Caudate nucleus (tissue), 63 donors: ENCODE measurements at places on chromosomes 3 and 15.

- no peak for DNase-seq
Observed at GRCh38 chr15:86573476-86573875, 493.8 kb downstream of the AGBL1 start.

DNA sequence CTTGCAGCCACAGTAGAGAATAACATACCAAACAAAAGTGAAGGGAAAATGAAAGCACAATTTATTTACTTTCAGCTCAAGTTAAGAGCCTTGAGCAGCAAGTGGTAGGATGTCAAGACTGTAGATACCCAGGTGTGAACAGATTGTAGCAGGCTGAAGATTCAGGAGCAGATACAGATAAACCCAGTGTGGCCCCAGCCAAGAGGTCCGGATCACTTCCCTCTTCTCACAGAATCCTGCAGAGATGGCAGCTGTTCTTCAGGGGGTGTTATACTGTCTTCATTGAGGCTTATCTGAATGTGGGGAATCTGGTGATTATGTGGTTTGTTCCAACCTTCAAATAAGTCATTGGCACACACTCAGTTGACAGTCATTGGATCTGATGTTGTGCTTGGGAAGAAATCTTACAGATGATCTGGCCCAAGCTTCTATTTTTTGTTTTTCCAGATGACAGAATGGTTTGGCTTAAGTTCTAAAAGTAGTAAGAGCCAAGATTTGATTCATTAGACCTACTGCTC, 2.2 kb downstream of the STARD9 start:
- DNase-seq, result no peak

DNA sequence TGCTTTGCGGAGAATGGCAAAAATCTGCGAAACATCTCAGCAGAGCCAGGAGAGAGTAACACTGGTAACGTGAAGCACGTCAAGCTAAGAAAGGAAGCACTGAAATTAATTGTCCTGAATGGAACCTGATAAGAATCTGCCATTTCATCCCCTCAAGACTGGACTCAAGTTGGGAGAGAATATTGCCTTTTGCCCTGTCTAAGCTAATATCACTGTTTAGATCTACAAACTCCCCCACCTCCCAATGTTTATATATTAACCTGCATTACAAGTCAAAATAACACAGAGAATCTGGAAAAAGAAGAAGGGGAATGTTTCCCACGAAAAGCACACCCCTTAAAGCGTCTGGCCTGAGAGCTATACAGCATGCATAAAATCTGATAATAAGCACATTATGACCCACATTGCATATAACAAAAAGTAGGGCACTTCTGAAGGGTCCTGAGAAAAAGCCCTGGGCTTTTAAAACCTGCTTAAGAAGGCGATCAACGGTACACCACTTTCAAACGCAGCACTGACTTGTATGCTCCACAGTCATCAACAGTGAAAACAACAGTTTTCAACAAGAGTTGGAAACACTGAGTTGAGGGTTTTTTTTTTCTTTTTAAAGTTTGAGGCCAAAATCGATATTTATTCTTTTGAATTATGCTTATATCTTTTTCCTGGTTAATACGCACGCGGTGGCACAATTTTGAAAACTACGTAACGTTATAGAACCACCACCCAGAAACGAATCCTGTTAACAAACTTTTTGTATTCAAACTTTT, 1.4 kb upstream of the KAT2B start:
- DNase-seq, result no peak

GRCh38 chr3:34141841-34142337, 343.5 kb downstream of the PDCD6IP start:
- DNase-seq, result no peak

DNA sequence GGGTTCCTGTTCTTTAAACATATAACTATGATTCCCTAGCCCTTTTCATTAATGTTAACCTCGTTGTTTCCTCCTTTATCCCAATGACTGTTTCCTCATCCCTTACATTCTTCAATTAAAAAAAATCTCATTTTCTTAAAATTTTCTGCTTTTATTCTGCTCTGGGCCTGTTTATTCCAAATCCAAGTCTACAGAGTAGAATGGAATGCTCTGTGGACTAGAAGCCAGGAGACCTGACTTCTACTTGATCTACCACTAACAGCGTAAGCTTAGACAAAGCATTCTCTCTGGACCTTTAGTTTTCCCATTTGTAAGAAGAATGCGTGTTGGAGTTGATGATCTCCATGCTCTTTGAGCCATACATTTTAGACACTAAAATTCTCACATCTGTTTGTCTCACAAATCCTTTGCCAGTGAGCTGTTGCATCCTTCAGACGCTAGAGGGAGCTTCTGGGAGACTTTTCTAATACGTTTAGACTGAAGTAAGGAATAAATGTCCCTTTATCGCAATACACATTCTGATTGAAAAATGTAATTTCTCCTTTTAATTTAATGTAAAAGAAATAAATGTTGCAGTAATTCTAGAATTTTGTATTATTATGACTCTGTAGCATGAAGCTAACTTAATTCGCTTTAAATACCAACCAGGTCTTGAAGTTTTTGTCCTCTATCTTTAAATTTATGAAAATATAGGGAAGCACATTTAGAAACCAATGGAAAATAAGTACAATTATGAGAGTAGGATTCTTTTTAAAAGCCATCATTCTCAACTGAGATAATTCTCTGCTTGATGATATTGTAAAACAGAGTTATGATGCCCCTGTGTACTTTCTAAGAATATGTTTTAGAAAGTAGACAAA, 21.7 kb upstream of the GMNC start:
- DNase-seq, result no peak

DNA sequence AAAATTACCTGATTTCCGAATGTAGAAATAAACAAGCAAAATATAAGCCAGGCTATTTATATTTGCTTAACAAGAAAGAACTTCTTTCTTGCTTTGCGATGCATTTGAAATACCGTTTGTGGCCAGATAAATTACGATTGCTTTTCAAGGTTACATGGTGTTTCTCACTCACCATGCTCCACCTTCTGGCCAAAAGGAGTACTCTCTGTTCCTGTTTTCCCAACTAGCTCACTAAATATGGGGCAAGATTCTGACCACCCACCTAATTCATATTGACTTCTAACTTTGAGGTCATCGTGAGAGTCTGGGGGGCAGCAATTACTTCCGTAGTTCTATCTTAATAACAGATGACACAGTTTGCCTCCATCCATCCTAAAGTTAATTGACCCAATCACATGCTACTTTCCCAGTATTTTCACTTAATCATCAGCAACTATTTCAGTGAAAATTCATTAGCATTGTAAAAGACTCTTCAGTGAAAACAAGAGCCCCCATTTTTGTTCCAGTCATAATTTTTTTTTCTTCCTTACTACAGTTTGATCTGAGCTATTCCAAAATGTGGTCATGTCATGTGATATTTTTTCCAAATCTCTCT, 25.9 kb downstream of the ACP3 start:
- peak; percentile 8 for DNase-seq

- no peak for DNase-seq
Observed at GRCh38 chr3:134312873-134313846, 61.1 kb downstream of the AMOTL2 start.

- no peak for DNase-seq
Observed at GRCh38 chr3:117719316-117719926, 1009.8 kb downstream of the TUSC7 start.

- DNase-seq, result no peak
Observed at GRCh38 chr3:154540950-154541604, 111.1 kb upstream of the GPR149 start.

- DNase-seq, result peak; percentile 75
Observed at GRCh38 chr15:29920515-29920914, 98.2 kb upstream of the TJP1 start.

GRCh38 chr15:51619331-51620035, 3.1 kb downstream of the DMXL2 start:
- DNase-seq, result no peak

GRCh38 chr3:39189959-39190269, 2.5 kb downstream of the XIRP1 start:
- peak; percentile 30 for DNase-seq

GRCh38 chr3:97763586-97764406, 762 bp upstream of the ARL6 start:
- no peak for DNase-seq

GRCh38 chr3:136075218-136075808, 109.8 kb downstream of the PPP2R3A start:
- peak; percentile 40 for DNase-seq

GRCh38 chr3:138786788-138787271, 47.9 kb downstream of the PIK3CB start:
- no peak for DNase-seq

DNA sequence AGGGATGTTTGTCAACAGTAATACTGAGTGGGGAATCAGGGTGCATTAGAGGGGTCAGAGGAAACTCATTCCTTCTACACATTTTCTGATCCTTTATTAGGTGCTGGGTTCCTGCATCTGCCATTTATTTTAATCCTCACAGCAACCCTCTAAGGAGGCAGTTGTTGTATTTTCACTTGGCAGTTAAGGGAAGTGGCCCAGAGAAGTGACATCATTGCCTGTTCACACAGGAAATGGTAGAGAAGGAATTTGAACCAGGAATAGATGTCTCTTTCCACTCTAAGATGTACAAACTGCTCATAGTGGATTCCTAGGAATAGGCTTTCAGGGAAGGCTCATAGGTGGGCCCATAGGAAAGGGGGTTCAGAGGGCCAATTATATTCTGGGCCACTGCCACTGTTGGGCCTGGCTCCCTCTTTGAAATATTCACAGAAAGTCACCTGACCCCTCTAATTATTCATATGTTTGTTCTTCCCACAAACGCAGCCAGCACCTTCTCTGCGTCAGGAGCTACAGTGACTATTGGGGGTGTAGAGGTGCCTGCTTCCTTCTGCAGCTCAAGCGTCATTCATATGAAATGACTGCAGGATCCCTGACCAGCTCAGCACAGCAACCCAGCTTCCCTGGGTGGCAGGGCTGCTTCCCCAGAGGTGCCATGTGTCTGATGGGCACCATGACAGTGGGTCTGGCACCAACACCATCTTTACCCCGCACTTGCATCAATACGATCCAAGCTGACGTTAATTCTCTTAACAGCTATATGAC, 163.9 kb upstream of the SMAD3 start:
- no peak for DNase-seq

GRCh38 chr3:64011685-64012084, 11.6 kb downstream of the PSMD6 start:
- DNase-seq, result no peak

DNA sequence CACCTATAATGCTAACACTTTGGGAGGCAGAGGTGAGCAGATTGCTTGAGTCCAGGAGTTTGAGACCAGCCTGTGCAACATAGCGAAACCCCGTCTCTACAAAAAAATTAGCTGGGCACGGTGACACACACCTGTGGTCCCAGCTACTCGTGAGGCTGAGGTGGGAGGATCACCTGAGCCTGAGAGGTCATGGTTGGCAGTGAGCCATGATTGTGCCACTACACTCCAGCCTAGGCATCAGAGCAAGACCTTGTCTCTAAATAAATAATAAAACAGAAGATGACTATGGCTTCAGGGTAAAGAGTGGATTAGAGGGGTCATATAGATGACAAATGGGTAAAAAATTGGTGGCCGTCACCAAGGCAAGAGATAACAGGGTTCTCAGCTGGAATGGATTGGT, 3.1 kb downstream of the SLC25A38 start:
- no peak for DNase-seq

DNA sequence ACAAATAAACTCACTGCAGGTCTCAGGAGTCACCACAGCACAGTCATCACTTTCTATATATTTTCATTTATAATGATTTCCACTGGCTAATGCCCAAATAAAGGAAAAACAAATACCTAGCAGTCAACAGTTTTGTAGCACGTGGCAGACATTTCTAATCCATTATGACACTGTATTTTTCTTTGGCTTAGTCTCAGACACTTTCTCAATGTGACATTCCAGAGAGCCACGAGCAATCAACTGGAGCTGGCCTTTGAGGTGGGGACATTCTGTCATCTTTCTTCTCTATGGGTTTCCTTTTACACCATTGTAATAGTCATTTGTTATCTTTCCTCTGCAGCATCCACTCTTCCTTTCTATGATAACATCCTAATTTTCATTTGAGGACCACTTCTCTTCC, 119.7 kb downstream of the WNT5A start:
- DNase-seq, result no peak

GRCh38 chr3:132311841-132312240, 5.4 kb upstream of the ACP3 start:
- no peak for DNase-seq

DNA sequence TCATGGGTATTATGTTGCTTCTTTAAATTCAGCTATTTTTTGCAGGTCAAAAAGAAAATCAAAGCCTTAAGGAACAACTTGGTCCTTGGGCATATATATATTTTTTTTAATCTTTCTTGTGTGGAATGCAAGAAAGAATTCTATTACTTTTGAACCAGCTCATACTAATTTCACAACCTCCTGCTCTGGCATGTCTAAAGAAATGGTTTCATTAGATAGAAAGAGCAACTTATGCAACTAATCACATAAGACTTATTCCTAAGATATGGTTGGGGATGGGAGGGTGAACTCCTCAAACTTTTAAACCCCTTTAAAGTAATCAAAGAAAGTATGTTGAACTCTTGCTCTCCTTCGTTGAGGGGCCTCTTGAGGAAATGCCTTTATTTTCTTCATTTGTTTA, 114.9 kb downstream of the GMNC start:
- DNase-seq, result no peak

- no peak for DNase-seq
Observed at GRCh38 chr15:72112116-72112515, 5.8 kb downstream of the MYO9A start.

DNA sequence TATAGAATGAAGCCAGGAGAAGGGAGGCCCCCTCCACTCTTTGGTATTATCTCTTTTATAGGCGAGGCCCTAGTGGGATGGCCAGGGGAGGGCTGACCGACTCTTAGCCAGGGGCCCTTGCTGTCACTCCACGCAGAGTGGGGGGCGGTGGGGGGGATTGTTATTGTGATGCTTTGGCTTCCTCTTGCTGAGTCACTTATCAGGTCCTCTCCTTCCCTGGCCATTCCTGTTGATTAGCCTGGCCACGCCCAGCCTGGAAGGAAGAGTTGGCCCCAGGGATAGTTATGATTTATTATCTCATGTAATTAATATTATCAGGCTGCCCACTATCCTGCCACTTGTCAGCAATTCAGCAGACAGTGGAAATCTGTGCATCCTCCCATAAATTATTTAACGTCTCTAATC, 25.5 kb upstream of the SKOR1 start:
- DNase-seq, result no peak

GRCh38 chr15:26838742-26839460, 28.0 kb upstream of the GABRA5 start:
- DNase-seq, result no peak

DNA sequence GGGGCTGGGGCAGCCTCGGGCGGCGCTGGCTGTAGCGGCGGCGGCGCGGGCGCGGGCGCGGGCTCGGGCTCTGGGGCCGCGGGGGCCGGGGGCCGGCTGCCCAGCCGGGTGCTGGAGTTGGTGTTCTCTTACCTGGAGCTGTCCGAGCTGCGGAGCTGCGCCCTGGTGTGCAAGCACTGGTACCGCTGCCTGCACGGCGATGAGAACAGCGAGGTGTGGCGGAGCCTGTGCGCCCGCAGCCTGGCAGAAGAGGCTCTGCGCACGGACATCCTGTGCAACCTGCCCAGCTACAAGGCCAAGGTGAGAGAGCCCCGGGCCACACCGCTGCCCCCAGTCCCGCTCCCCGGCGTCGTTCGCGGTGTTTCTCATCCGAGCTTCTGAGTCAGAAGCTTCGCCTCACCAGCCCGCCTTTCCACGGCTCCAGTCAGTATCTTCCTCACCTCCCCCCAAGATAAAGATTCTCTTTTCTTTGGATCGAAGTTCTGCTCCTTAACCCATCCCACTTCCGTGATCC, 600 bp downstream of the FBXO45 start:
- DNase-seq, result no peak
